ENCODE measurements at places on chromosomes 13 and 19. TPM values are rescaled to one million over a fixed set of nuclear protein-coding genes. Genes with fewer than 3 reads are reported as not detected.
A peak's percentile ranks its signal among the peaks of the same experiment; 100 is the strongest.

DNA sequence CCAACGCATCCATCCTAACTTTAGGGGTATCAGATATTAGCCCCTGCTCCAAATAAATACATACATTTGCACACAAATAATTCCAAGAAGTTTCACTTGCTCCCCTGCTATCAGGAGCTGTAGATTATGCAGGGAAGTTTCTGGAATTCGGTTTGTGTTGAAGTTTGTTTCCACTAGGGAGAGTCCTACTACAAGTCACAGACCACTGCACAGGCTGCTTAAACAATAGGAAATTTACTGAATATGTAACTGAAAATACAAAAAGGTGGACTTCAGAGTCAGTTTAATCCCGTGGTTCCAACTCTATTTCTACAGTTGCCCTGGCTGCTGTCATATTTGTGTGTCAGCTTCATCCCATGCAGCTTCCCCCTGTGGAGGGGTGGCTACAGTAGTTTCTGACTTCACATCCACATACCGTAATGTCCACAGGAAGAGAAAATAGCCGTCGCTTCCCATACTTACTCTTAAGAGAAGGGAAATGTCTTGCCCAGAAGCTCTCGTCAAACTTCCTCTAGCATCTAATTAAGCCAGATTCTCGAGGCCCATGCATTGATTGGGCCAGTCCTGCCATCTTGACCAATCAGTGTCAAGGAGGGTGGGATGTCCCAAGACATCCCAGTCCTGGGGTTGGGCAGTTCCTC lies 286.6 kb downstream of the COG6 start:
- no peak for DNase-seq

DNA sequence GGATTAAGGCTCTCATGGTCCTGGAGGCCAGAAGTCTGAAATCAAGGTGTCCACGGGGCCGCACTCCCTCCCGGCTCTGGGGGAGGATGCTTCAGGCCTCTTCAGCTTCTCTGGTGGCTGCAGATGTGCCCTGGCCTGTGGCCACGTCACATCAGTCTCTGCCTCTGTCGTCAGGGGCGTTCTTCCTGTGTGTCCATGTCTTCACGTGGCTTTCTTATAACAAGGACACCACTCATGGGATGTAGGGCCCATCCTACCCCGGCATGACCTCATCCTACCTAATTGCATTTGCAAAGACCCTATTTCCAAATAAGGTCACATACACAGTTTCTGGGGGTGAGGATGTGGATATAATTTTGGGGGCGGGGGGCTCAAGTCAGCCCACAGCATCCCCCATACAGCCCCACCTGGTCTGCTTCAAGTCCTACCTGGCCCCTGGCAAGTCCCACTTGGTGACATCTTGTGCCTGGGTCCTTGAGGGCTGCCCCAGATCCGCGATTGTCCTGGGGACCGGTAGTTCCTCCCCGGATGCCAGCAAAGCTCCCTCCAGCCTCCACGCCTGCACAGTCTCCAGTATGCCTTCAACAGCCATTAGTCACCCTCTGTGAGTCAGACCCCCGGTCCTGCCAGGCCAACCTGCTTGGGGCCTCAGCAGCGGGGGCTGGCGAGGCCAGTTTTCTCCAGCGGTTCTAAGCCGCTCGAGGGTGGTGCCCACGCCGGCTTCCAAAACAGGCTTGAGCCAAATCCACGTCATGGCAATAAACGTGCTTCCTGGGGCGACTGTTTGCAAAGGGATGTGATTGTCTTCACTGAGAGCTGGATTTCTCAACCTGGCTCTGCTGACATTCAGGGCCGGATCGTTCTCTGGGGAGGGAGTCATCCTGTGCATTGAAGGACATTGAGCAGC lies 32.2 kb downstream of the MYO9B start:
- DNase-seq = peak; percentile 84

Gene ANKLE1
- 14.8 TPM for total RNA-seq

DNA sequence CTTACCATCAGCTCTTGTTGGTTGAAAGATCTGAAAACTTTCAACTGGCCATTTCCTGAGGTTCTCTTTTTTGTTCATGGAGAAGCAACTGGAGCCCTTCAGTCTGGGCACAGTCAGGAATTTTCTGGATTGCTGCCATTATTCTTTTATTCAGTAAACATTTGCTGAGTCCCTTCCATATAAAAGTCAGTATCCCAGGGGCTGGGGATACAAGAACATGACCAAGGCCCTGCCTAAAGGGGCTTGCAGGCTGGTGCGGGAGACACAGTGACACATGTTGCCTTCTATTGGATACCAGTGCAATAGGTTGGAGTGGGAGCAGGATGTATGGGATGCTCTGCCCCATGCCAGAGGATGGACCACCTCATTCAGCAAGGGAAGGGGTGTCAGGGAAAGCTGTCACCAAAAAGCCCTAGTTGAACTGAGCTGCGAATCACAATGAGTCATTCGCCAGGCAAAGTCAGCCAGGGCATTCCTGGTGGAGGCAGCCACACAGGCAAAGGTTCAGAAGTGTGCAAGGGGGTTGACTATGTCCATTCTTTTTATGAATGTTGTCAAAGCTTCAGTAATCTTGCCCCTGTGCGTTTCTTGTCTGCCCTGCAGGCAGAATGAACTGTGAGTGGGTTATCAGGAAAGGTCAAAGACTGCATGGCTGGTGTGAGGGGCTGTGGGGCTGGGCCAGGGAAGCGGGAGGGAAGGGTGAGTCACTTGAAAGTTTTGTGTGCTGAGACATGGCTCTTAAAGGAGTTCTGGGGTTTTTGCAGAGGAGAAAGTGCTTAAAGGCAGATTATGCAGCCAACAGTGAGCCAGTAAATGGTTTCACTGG lies 395.9 kb downstream of the KCNRG start:
- peak; percentile 69 for DNase-seq

Gene NKPD1
- total RNA-seq = 0.64 TPM

- no peak for DNase-seq
Observed at GRCh38 chr13:90706631-90707030, 640.9 kb upstream of the MIR17HG start.

GRCh38 chr13:24050796-24051715 lies 109.5 kb upstream of the SPATA13 start:
- DNase-seq = no peak

- no peak for DNase-seq
Observed at GRCh38 chr19:28705008-28705407, 507.9 kb downstream of the UQCRFS1 start.

DNA sequence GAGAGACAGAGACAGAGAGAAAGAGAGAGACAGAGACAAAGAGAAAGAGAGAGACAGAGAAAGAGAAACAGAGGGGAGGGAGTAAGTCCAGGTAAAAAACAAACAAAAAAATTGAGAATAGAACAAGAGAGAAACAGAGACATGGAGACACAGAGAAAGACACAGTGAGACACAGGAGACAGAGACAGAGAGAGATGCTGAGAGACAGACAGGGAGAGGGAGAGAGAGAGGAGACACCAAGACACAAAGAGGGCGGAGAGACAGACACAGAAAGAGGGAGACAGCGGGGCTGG lies 5.8 kb upstream of the PROZ start:
- no peak for DNase-seq

GRCh38 chr13:75135325-75135825 lies 346.6 kb downstream of the TBC1D4 start:
- DNase-seq = no peak

Gene ATP1A3
- total RNA-seq = 34.7 TPM

GRCh38 chr13:102947745-102948405 lies 102.0 kb downstream of the ERCC5 start:
- DNase-seq = no peak

DNA sequence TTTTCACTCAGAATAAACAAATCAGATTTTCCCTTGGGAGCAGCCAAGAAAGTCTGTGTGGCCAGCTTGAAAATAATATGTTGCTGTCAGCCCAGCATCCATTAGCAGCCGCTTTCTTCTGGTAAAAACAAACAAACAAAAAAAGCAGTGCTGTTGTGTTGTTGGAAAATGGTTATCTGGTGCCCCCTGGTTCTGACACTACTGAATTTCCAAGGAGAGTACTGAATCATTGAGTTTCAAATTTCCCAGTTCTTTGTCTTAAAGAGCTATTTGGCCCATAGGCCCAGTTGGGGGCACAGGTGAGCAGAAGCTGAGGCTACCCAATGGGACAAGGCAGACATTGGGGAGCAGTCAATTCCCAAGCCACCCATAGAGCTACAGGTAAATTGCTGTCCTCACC lies 995.9 kb downstream of the UQCRFS1 start:
- DNase-seq = no peak

DNA sequence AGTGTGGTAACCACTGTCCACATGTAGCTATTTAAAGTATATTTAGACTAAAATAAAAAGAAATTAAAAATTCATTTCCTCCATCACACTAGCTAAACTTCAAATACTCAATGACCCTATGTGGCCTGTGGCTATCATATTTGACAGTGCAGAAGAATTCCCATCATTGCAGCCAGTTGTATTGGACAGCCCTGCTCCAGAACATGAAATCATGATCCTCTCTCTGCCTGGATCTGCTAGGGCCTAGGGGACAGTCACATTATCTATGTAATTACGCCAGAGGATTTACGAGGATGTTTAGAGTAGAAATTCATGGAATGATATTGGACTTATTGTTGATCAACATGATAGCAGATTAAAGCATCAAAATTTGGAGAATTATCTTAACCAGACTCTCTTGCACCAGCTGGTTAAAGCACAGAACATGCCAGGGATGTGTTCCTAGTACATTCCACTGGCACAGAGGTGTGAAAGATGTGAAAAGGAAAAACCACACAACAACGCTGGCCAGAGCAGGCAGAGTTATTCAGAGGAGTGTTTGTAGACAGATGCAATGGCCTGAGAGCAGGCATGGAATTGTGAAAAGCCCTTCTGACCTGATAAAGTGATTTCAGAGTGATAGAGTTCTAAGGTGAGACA lies 108.9 kb upstream of the STARD13 start:
- DNase-seq = no peak

Gene ADAMTS10
- 10.2 TPM for total RNA-seq

- DNase-seq = no peak
Observed at GRCh38 chr13:45695198-45695730, 6.9 kb upstream of the CBY2 start.

Gene ZNF737
- total RNA-seq = not detected

Gene COG6
- total RNA-seq = 33.6 TPM

GRCh38 chr13:31485651-31486051 lies 253.7 kb upstream of the RXFP2 start:
- no peak for DNase-seq

Gene FFAR2
- total RNA-seq = not detected

- DNase-seq = no peak
Observed at GRCh38 chr13:99990126-99990977, 8.8 kb downstream of the ZIC2 start.

Gene ZNF20
- 1.0 TPM for total RNA-seq

- DNase-seq = no peak
Observed at GRCh38 chr13:19321222-19321621, 139.6 kb upstream of the TUBA3C start.

Gene SULT2A1
- total RNA-seq = 0.27 TPM

DNA sequence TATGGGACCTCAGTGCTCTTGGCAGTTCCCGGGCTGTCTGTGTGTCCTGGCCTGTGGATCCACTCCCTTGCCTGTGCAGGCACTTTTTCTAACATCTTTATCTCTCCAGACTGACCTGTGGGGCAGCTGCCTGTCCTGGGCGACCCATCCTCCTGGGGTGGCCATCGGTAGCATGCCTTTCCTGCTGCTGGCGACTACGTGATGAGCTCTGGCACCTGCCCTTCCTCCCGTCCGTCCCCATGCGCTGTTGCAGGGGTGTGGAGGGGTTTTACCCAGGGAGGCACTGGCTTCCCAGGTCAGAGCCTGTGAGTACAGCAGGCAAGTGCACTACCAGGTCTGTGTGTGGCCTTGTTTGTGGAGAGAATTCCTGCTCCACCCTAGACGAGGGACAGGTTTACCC lies 93.3 kb downstream of the KDM4B start:
- no peak for DNase-seq

DNA sequence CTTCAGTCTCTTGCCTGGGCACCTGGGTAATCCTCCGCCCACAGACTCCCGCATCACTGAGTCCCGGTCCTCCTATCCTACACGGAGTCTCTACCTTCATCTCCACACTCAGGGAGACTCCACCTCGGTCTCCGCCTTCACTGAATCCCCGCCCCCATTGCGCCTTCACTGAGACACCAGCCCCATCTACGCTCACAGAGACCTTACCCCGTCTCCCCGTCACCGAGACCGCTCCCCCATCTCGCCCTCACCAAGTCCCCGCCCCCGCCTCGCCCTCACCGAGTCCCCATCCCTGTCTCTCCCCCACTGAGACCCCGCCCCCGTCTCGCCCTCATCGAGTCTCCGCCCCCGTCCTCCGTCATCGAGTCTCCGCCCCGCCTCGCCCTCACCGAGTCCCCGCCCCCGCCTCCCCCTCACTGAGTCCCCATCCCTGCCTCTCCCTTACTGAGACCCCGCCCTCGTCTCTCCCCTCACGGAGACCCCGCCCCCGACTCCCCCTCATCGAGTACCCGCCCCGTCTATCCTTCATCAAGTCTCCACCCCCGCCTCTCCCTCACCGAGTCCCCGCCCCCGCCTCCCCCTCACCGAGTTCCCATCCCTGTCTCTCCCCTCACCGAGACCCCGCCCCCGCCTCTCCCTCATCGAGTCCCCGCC lies 23.1 kb upstream of the ZNF846 start:
- no peak for DNase-seq

DNA sequence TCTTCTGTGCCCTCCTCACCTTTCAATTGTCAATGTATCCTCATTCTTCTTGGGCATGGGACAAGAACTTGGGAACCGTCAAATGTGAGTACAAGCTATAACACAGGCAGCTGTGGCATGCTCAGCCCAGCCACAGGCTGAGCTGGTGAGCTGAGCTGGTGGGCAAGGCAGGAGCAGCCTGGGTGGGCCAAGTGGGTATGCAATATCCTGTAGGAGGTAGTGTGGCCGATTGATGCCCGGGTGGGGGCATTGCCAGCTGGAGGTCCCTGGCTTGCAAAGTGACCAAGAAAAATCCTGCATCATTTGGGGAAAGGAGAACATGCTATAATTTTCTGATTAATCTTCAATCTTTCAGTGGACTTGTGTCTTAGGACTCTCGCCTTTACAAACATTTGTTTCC lies 507.2 kb upstream of the SLC10A2 start:
- DNase-seq = no peak
